Cortex of kidney (tissue), 1 donor: ENCODE measurements at places on chromosomes 1 and 21.

DNA sequence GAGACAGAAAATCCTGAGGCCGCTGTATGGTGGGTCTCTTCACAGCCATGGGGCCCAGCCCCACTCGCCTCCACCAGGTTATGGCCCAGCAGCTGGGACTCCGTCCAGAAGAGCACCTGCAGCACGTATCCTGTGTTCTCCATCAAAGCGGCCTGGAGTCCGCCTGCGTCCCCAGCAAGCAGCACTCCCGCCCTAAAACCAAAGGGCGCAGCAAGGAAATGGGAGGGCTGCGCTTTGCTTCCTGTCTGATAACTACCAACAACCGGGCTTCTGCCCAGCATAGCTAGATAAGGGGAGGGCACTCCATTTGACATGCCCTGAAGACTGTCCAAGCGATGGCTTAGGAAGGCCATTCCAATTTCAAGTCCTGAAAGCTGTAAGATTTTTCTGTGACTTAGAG lies 119.9 kb downstream of the KCNJ15 start:
- no peak for DNase-seq

DNA sequence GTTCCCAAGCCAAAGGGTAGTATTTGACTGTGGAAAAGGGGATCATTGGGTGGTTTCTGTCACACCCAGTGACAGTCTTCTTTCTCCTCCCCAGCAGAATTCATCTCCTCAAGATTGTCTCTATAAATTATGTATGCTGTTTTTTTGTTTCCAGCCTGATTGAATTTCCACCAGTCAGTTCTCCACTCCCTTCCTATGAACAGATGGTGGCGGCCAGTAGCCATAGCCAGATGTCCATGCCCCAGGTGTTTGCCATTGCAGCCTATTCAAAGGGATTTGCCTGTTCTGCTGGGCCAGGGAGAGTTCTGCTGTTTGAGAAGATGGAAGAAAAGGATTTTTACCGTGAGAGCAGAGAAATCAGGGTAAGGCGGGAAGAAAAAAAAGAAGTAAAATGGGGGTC lies 12.9 kb downstream of the CFAP57 start:
- DNase-seq, result no peak

GRCh38 chr1:185601189-185601588 lies 133.0 kb upstream of the HMCN1 start:
- no peak for DNase-seq

- no peak for DNase-seq
Measured at GRCh38 chr1:164256456-164256855, 302.5 kb upstream of the PBX1 start.

DNA sequence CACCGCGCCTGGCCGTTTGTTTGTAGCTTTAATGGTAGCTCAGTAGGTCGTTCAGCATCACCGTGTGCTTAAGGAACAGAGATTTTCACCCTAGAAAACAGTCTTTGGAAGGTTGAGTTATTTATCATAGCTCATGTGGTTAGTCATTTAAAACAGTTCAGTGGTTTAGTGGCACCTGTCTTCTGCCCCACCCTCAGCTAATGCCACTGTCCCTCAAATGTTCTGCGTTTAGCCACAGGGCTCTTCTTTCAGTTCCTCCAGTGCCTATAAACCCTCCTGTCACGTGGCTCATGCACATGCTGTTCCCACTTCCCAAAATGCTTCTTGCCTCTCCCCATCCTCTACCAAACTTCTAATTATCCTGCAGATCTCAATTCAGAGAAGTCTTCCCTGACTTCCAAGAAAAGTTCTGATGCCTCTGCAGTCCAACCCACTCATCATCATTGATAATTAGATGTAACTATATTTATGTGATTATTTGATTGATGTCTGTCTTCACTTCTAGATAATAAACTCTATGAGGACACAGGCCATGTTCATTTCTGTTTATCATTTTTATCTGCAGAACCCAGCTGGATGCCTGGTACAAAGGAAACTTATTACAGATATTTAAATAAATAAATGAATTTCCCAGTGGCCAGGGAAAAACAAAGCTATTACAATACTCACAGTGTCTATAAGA lies 14.4 kb upstream of the DIPK1A start:
- DNase-seq, result no peak

- no peak for DNase-seq
Measured at GRCh38 chr1:206566999-206567398, 45.3 kb downstream of the EIF2D start.

DNA sequence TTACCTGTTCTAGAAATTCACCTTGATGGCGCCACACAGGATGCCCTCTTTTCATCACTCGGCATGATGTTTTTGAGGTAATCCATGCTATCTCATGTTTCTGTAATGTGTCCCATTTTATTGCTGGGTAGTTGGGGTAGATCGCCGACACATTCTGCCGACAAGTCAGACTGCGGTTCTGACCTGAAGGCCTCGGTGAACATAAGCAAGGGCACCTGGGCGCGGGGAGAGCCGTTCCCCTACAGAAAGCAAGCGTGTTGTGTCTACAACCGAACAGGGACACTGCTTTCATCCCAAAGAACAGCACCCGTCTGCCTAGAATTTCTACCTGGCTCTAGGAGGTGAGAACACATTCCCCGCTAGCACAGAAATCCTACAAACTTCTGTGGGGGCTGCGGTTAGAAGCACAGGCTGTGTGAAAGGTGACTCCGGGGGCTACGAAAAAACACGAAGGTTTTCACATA lies 149.2 kb downstream of the PPIAL4G start:
- DNase-seq, result no peak
